ENCODE measurements at places on chromosomes 1 and 21.

- no peak for DNase-seq
These were observed 16.4 kb upstream of the ZNF683 start for GRCh38 chr1:26388791-26389445.

DNA sequence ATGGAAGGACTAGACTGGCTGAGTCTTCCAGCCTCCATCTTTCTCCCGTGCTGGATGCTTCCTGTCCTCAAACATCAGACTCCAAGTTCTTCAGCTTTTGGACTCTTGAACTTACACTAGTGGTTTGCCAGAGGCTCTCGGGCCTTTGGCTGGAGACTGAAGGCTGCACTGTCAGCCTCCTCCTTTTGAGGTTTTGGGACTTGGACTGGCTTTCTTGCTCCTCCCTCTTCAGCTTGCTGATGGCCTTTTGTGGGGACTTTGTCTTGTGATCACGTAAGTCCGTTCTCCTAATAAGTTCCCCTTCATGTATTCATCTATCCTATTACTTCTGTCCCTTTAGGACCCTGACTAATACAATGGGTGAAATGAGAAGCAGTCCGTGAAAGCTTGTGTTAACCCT, 196.4 kb downstream of the KAZN start:
- DNase-seq: no peak

DNA sequence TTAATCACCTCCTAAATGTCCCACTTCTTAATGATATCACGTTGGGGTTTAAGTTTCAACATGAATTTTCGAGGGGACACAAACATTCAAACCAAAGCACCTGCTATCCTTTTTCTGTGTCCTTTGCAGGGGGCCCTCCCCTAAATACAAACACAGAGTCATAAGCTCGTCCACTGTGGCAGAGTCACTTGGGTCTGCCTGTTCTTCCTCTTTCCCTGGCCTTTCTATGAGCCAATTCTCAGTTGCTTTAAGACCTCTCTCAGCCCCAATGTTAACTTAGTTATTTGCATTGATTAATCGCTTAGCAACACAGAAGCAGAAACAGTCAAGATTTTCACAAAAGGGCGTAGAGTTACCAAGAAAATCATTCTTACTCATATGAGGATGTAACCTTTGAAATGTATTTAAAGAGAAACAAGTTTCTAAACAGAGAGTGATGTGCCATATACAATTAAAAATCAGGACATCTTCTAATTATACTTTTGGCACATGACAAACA, 14.9 kb downstream of the APCS start:
- DNase-seq: no peak

DNA sequence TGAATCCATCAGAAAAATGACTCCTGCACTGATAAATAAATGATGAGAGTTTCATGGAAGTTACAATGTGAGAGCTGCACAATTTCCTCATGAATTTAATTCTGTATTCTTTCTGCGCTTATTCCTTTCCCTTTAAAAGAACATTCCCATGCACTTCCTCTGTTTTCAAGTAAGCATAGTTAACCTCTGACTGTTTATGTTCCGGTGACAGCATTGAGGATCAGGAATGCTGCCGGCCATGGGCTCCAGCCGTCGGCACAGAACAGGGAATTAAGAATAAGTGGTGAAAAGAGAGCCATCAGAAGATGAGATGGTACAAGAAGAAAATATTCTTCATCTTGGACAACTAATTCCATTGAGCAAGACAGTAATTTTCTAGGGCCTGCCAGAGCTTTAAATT, 65.3 kb downstream of the SUSD4 start:
- DNase-seq: no peak

DNA sequence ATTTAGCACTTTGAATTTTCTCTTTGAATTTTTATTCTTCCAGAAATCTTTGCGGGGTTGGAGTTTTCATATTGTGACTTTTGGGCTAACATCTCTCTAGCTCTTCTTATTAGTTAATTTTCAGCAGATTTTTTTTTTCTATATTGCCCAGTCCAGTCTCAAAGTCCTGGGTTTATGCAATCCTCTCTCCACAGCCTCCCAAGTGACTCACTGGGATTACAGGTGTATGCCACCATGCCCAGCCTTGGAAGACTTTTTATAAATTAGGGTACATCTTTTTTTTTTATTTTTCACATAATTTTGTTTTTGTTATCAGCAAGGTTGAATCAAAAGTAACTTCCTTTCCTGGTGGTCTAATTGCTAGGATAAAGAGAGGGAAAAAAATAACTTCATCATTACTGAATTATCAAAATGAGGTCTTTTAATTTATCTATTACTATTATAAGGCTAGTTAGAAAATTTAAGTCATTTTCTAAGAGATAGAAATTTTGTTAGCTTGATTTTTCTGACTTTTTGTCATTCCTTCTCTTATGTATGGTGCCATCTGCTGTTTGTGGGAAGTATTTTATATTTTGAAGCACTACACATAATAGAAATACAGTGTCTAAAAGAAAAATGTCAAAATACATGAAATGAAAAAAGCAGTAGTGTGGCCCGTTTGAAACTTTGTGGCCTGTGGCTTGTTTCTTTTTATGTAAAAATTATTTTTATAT, 273.4 kb upstream of the CACYBP start:
- DNase-seq: no peak

DNA sequence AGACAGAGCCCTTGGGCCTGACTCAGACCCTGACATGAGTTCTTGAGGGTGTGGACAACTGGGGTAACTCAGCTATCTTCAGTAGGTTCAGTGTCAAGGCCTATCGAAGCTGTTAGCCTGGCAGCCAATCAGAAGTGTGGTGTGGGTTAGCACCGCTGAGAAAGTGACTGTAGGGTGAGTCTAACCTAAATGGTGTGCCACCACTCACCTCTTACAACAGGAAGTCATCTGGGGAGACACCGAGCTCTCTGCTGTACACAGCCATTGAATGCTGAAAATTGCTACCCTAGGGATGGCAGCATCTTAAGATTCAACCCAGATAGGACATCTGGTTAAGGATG, 44.6 kb downstream of the RASSF5 start:
- no peak for DNase-seq

DNA sequence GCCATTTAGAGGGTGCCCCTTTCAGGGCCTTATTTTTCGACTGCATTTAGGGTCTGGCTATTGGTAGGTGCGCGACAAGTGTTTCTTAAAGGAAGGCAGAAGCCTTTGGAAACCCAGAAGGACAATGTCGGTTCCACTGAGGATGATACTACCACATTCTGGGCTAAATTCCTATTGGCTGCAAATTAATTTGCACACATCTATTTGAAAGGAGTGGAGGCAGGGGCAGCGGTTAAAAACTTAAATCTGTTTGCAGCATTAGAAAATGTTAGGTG, 1.1 kb downstream of the PATJ start:
- DNase-seq: no peak

DNA sequence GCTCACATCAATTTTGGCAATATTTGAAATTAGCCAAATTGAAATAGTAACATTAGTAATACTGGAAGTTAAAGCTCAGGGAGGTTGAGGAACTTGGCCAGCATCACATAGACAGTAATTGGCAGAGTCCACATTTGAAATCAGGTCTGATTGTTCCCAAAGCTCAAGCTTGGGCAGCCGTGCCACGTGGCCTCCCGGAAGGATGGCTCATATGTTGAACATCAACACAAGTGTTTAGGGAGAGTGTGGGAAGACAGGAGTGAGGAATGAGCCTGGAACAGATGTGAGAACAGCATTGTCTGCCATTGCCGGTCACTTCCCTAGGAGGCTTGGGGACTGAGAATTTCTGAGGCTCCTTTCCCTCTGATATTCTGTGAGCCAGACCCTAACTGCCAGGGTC, 40.2 kb upstream of the RBM15 start:
- no peak for DNase-seq

DNA sequence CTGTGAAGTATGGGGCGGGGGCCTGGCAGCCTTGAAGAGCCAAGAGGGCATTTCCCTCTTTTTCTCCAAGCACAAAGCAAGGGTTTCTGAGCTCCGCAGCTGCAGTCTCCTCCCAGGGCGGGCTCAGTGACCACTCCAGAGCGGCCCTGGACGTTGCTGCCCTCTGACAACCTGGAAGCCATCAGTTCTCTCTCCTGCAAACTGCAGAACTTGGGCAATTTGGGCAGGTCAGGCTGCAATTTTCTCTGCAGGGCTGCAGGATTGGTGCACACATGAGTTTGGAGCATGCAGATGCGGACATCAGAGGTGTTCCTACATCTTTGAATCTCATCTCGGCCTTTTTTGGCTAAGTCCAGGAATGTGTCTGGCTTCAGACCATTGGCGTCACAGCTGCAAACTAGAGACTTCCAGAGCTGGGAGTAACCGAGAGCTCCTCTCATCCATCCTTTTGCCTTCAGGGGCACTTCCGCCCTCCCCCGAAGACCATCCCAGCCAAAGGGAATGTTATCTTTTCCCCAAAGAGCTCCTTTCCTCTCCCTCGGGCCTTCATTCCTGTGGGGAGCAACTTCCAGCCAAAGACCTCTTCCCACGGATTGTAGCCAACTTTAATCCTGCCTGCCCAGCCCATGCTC, 139.6 kb upstream of the WNT4 start:
- DNase-seq: no peak

- DNase-seq: no peak
These were observed 6.1 kb downstream of the CYP4B1 start for GRCh38 chr1:46804926-46805325.

- DNase-seq: no peak
These were observed 19.2 kb upstream of the PTTG1IP start for GRCh38 chr21:44892536-44893277.

DNA sequence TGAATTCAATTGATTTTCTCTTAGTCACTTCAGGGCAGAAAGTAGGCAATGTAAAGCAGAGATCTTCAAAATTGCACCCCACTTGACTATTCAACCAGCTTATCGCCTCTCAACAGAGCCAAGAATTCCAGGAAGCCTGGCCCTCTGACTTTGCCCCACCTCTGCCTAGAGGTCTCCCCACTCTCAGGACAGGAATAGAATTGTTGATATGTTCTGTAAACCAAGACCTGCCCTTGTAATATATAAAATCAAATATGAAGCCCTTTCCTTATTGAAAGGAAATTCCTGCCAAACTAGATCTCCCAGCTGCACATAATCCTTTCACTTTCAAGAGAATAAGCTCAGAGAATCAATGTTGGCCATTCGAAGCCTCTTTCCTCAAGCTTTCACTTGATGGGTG, 116.1 kb upstream of the DPT start:
- no peak for DNase-seq

- no peak for DNase-seq
These were observed 80.3 kb downstream of the SSBP3 start for GRCh38 chr1:54325703-54326461.

DNA sequence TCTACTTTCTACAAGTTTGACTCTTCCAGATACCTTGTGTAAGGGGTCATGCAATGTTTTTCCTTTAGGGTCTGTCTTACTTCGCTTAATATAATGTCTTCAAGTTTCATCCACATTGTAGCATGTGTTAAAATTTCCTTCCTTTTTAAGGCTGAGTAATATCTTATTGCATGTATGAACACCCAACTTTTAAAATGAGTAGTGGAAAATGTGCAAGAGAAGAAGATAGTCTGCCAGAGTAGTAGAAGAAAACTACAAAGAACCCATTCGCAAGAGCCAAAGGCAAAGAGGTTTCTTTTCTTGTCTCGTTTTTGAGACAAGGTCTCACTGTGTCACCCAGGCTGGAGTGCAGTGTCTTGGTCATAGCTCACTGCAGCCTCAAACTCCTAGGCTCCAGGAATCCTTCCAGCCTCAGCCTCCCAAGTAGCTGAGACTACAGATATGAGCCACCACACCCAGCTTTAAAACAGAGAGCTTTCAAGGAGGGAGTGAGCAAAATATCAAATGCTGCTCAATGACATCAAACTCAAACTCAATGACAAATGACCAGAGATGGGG, 9.4 kb downstream of the IL23R start:
- no peak for DNase-seq

DNA sequence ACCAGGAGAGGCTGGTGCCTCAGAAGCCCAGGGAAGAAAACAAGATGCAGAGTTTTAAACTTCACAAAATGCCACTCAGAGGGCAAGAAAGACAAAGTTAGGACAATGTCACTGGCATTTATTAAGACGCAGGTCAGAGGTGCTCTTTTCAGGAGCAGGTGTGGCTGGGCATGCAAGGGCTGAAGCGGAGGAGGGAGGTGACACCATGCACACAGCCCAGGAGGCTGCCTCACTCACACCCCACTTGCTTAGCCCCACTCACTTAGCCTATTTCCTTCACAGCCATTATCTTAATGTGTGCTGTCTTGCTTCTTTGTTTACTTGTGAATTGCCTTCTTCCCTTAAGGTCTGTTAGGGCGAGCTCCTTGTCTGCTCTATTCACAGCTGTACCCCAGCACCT, 17.2 kb downstream of the HIVEP3 start:
- DNase-seq: no peak

DNA sequence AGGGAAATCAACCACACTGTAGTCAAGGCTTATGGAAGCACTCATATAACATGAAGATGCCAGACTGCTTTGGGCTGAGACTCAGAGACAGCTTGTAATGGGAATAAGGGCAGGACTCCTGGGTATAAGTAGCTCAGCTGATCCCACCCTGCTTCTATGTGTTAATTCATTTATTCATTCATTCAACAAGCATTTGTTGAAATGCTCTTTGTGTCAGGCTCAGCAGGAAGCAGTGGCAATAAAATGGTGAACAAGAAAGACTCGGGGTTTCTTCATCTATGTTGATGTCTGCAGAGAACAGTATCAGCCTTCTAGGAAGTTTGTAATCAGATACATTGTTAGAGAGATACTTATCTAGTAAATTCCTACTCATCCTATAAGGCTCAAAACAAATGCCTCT, 145.5 kb upstream of the DMRTA2 start:
- no peak for DNase-seq

DNA sequence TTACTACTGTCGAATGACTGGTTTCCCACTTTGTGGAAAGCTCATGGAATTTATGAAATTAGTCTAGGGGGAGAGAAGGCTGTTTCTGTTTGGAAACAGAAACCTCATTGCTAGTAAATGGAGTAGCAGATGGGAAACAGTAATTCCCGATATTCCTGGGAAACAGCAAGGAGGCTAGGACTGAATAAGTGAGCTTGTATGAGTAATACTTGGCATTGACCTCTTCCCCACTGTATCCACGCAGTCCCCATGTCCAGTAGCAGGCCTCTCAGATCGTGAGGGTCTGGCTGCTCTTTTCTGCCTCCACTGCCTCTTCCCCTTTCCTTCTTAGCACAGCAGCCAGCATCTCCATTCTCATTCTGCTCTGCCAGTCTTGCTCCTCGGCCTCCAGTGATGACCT, 75.5 kb downstream of the PRDM2 start:
- no peak for DNase-seq

DNA sequence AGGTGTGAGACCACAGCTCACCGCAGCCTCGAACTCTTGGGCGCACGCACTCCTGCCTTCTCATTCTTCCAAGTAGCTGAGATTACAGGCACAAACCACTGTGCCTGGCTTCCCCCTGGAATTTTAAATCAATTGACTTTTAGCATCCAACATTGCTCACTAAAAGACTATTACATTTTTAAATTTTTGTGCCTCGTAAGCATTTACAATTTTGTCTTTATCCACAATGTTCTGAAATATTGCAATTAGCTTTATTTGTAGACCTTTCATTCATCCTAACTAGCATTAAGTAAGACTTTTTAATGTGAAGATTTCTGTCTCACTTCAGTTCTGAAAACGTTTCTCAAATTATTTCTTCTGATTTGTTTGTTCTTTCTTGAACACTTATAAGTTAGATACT, 122.9 kb downstream of the HFM1 start:
- no peak for DNase-seq

Measured in HFF-Myc (cell line).